ENCODE measurements at places on chromosomes 16 and 17. TPM values are rescaled to one million over a fixed set of nuclear protein-coding genes. Genes with fewer than 3 reads are reported as not detected.

TBC1D3L gene
- total RNA-seq, result 14.0 TPM

KRT33A gene
- not detected for total RNA-seq

CDRT15L2 gene
- total RNA-seq, result not detected

UMOD gene
- not detected for total RNA-seq

TMED6 gene
- 2.2 TPM for total RNA-seq

Data from activated naive CD8-positive, alpha-beta T cell treated with anti-CD3 and anti-CD28 coated beads, Interleukin-2, amount 10 ng/mL, durations not matched to agents 7 days and 5 days (primary cell).